ENCODE measurements at places on chromosomes 5 and 9.

- no peak for DNase-seq
Measured at GRCh38 chr5:139413153-139413552, 9.3 kb upstream of the SPATA24 start.

GRCh38 chr5:148237785-148238417 is 424 bp upstream of the MARCOL start:
- no peak for DNase-seq

GRCh38 chr5:66587771-66588170 is 8.4 kb upstream of the MAST4 start:
- DNase-seq, result no peak

DNA sequence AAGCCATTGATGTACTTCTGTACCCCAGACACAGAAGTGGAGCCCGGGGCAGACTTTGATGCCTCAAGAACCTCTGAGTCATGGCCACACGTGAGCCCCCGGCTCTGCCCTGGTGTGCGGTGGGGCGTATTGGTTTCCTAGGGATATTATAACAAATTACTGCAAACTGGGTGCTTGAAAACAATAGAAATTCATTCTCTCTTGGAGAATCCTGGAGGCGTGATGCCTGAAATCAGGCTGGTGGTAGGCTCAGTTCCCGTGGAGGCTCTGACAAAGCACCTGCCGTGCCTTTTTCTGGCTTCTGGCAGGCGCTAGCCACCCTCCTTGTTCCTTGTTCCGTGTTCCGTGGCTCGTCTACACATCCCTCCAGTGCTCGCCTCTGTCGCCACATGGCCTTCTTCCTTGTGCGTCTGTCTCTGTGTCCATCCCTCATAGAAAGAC is 24.2 kb downstream of the NEK6 start:
- DNase-seq, result peak; percentile 23

GRCh38 chr9:133374612-133375115 is 1.2 kb downstream of the SURF4 start:
- DNase-seq, result peak; percentile 58

All from amniotic epithelial cell (primary cell).